Activated T-cell treated with anti-CD3 and anti-CD28 coated beads for 4 hours (primary cell): ENCODE measurements at places on chromosomes 1 and 21.

DNA sequence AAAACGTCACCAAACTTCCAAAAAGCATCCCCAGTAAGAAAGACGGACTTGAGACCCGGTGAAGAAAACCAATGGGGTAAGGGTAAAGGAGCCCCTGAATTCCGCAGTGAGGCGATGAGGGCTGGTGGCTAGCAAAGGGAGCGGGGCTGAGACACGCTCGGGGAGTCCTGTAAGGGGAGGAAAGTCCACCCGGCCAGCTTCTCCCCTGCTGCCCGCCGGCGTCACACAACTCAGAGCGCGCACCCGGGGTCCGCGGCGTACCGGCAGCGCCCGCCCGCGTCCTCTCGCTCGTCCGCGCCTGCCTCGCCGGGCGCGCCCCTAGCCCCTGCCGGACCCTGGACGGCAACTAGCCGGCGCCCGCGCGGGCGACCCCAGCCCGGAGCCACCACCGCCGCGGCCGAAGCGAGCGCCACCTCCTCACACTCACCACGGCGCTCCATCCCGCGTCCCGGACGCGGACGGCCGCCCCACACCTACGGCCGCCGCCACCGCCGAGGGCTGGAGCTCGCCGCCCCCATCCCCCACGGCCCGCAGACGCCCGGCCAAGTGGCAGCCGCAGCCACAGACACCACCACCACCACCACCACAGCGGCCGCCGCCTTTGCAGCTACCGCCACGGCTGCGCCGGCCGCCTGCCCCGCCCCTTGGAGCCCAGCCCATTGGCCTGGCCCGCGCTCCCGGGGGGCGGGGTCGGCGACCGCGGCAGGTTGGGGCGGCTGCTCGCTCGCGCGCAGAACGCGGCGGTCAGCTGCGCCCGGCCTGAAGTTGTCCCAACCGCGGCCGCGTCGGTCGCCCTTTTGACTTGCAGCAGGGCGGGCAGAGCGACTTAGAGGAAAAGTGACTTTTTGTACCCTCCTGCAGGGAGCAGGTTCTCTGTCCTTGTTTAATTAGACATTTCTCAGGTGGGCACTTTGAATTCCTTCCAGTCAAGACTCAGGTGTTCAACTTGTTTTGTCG is 10.0 kb upstream of the ARHGAP29 start:
- no peak for DNase-seq

DNA sequence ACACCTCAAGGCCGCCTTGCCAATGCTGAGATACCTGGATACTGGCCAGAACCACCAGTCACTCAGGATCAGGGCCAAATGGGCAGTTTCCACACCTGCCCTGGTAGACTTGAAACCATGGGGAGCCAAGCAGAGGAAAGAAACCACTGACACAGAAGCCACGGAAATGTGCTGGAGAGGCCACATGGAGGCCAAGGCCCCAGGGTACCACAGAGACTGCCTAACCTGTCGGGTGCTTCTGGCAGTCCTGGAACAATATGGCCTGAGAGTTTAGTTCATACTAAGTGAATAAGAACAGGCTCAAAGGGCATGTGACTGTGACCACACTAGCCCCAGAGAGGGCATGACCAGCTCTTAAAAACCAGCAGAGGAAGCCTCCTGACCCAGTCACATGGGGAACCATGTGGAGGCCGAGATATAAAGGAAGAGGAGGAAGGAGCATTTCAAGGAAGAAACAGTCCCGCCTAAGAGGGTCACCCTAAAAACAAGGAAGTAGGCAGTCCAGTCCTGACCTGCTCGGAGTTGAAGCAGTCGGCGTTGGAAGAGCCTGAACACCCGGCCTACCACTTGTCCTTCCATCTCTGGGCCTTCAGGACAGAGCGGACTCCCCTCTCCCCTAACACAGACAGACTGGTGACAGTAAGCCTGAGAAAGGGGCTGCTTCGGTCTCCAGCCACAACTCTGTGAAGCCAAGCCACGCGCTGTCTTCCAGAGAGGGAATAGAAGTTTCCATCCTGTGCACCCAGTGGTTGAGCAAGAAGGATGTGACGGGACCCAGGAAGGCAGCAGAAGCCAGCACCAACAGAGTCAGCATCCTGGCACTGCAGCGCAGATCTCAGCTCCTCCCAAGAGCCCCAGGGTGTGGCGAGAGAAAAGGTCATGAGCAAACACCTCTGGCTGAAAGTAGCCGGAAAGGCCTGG is at the start of gene DENND2D:
DENND2D (minus strand) TSS at position 766 of the 921 bp plus-strand sequence; CDS start at position 579, 187 bp downstream.
- DNase-seq = no peak

GRCh38 chr1:243991650-243992049 is 59.4 kb upstream of the ZBTB18 start:
- no peak for DNase-seq

- DNase-seq = no peak
These were observed 330.5 kb upstream of the B3GALT2 start for GRCh38 chr1:193516755-193517388.

DNA sequence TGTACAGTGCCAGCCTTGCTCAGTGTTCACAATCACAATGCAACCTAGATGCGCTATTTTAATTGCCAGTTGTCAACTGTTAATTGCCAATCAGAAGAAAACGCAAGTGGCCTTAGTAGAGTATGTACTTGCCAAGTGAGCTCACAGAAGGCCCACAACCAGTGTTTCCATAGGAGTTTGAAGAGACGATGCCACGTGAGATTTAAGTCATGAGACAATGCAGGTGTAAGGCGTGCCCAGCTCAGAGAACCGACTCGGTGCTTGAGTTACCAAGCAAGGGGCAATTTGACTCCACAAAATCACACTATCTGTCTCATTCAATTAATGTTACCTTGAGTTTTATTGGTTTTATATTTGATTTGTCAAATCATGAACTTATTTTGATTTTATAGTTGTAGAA is 65.6 kb downstream of the TEX35 start:
- DNase-seq = no peak

GRCh38 chr1:2304282-2304681 is 76.2 kb downstream of the SKI start:
- no peak for DNase-seq

- DNase-seq = no peak
These were observed 44.8 kb downstream of the URB1 start for GRCh38 chr21:32347977-32348376.

GRCh38 chr1:178651742-178652141 is 73.3 kb upstream of the RALGPS2 start:
- DNase-seq = no peak

DNA sequence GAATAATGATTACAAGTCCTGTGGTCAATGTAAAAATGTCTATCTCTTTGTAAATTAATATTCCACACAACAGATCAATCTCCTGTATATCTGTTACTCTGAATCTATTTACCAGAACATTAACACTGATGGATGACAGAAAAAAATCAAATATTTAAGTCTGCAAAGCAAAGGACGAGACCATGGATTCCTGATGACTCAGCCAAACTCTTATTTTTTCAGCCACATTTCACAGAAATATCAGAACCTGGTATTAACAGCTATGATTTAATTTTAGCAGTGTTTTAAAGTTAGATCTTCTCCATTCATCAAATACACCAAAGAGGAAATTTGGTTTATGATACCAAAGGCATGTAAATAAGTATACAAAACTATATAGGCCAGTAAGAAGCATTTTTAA is 46.1 kb downstream of the FAF1 start:
- no peak for DNase-seq

- DNase-seq = no peak
These were observed 765 bp upstream of the BMP8A start for GRCh38 chr1:39490596-39491145.

DNA sequence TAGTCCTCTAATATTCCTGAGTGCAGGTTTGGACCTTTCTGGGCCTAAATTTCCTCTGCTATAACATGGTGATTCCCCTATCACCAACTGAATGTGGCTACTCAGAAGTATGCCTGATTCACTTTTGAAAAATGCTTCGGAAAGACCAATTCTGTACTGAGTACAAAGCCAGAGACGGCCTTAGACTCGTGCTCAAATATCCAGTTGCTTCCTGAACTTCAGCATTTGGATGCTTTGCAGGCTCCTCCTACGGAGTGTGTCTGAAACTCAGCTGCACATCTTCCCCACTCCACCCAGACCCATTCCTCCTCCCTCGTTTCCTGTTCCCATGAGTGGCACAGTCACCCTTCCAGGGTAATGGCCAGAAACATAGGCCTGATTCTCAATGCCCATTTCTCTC is 98.4 kb upstream of the GADD45A start:
- no peak for DNase-seq

GRCh38 chr1:1034439-1034781 is 14.5 kb downstream of the AGRN start:
- DNase-seq = no peak

- no peak for DNase-seq
These were observed 36.8 kb downstream of the HENMT1 start for GRCh38 chr1:108624069-108624468.

GRCh38 chr1:186420311-186420710 is 40.6 kb downstream of the PDC start:
- no peak for DNase-seq
